Smooth muscle cell of the coronary artery (primary cell): ENCODE measurements at places on chromosomes 3 and 15. TPM values are rescaled to one million over a fixed set of nuclear protein-coding genes. Genes with fewer than 3 reads are reported as not detected.

CHRNA7 gene
- total RNA-seq: 0.23 and 0.83 TPM in 2 replicates

MB21D2 gene
- total RNA-seq: 2.3 and 8.3 TPM in 2 replicates

CATSPER2 gene
- total RNA-seq: 0.45 and 0.59 TPM in 2 replicates

LTF gene
- total RNA-seq: not detected in 2 replicates

NANOGP8 gene
- total RNA-seq: not detected in 2 replicates

PDZRN3 gene
- 14.3 and 132 TPM in 2 replicates for total RNA-seq

TERC gene
- 8.4 and 61.6 TPM in 2 replicates for total RNA-seq
